ENCODE measurements at places on chromosomes 7 and 10.
A peak's percentile ranks its signal among the peaks of the same experiment; 100 is the strongest.

DNA sequence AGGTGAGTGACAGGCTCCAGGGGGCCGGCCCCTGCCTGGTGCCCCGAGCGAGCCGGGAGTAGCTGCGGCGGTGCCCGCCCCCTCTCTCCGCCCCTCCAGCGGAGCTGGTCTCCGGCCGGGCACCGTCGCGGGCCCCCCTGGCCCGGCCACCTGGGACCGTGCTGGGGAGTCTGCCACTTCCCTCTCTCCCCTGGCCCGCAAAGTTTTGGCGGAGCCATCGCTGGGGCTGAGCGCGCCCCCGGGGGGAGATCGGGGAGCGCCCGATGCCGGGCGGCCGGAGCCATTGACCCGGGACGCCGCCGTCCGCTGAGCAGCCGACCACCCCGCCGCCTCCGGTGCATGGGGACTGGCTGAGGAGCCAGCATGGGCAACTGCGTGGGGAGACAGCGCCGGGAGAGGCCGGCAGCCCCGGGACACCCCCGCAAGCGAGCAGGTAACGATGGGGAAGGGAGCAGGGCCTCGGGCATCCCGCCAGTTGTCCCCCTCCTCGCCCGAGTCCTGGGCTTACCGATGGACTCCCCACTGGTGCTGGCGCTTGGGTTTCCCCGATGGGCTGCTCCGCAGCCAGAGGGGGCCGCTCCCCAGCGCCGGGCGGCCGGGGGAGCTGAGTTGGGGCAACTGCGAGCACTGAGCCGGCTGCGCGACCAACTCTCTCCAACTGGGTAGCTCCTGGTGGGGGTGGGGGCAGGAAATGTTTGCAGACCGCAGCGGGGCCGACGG lies at the start of gene UBTD1:
Gene UBTD1, plus strand, starts transcription at position 84 of the 720 bp plus-strand sequence. Its CDS starts 280 bp downstream, at position 364.
- DNase-seq, result peak; percentile 6

DNA sequence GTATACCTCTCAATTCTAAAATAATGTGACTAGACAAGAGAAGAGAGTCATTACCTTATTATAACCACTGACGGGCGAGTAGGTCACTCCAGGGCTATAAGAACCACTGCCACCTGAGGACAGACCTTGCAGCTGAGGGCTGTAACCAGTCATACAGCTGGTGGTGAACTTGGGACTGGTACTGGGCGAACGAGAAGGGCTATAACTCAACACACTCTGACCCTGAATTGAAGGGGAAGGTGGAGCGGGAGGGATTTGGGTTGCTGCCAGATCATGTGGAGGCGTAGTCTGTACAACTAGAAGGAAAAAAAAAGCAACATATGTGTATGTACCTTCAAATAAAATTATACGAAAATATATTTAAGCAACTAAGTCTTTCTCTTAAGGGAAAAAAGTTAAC lies 3.4 kb downstream of the TMEM209 start:
- DNase-seq, result no peak

- no peak for DNase-seq
These were observed 348.9 kb downstream of the DNAJB6 start for GRCh38 chr7:157685430-157686284.

- DNase-seq, result no peak
These were observed 166.8 kb downstream of the ADARB2 start for GRCh38 chr10:1570416-1571051.

DNA sequence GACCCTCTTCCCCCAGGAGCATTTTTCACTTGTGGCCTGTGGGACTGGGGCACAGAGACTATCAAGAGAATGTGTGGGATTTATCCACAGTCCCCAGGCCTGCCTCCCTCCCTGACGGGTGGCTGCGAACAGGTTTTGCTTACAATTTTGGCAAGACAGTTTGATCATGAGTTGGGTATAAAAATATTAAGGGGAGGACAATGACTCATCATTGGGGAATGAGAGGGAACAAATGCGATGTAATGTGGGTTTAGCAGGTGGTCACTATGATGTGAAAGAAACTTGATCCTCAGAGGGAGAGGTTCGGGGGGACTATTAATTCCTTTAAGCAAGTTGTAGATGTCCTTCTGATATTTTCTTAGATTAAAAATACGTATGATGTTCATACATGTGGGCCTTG lies 52.2 kb downstream of the EMX2 start:
- DNase-seq, result no peak

GRCh38 chr7:20310963-20311742 lies 19.5 kb upstream of the ITGB8 start:
- no peak for DNase-seq

DNA sequence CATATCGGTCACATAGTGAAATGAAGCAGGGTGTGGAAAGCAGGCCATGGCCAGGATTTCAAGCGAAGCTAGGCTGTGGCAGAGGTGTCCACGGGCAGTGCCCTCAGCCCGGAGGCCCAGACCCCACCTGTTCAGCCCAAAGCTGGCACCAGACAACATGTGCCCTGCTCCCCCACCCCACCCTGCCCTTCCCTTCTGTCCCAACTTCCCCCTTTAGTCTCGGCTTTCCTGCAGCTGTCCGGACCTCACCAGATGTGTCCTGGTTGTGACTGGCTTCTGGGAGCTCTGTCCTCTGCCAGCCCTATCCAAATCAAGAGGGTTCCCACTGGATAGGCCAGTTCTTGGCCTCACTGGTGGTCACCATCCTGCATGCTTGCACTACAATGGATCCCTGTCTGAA lies 37.3 kb downstream of the ADAM12 start:
- no peak for DNase-seq

DNA sequence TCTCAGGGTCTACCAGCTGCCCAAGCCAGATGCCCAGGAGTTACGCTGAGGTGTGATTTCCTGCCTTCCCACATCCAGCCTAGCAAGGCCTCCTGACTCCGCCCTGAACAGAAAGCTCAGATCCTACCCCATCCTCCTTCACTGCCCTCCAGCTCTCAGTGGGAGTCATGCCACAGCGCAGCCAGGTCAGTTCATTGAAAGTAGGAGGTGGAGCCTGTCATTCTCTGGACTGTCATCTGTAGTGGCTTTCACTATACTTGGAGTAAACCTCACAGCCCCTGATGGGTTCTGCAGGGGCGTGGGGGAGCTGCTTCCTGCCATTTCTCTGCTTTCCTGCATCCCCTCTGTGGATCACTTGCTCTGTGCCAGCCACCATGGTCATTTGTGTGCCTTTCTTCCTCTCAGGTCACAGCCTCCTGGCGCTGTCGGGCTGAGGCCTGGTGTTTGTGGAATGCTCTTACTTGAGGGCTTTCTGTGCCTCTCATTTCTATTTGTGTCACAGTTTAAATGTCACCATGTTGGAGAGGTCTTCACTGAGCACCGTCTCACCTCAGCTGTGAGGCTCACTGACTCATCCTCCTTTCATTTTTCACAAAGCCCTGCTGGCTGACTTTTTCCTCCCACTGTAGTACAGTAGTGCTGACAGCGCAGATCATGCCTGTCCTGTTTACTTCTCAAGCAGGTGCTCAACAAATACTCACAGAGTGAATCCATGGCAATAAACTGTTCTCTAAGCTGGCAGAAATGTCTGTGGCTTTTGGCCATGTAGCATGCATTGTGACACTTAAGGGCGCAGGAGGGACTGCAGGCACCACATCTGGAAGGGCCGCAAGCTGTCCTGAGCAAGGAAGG lies 61.0 kb upstream of the TMEM248 start:
- no peak for DNase-seq

All from stimulated activated CD8-positive, alpha-beta memory T cell treated with anti-CD3 and anti-CD28 coated beads, Interleukin-15, amount 100 ng/mL, for 24 hours (primary cell).